ENCODE measurements at places on chromosomes 13 and 19.

DNA sequence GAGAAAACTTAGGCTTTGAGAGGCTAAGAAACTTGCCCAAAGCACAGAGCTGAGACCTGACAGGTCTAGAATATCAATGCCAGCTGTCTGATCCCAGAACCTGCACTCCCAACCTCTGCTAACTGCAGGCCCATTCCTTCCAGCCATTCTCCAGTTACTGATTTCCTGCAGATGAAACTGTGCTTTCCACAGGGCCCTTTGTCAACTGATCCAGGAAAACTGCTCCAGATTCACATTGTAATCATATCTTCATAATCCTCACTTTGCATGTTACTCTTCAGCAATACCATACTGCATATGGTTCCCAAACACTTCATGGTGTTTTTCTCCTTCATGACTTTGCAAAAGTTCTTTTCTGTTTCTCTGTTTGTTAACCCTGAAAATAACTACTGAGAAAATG is 100.6 kb downstream of the RAP2A start:
- no peak for DNase-seq

DNA sequence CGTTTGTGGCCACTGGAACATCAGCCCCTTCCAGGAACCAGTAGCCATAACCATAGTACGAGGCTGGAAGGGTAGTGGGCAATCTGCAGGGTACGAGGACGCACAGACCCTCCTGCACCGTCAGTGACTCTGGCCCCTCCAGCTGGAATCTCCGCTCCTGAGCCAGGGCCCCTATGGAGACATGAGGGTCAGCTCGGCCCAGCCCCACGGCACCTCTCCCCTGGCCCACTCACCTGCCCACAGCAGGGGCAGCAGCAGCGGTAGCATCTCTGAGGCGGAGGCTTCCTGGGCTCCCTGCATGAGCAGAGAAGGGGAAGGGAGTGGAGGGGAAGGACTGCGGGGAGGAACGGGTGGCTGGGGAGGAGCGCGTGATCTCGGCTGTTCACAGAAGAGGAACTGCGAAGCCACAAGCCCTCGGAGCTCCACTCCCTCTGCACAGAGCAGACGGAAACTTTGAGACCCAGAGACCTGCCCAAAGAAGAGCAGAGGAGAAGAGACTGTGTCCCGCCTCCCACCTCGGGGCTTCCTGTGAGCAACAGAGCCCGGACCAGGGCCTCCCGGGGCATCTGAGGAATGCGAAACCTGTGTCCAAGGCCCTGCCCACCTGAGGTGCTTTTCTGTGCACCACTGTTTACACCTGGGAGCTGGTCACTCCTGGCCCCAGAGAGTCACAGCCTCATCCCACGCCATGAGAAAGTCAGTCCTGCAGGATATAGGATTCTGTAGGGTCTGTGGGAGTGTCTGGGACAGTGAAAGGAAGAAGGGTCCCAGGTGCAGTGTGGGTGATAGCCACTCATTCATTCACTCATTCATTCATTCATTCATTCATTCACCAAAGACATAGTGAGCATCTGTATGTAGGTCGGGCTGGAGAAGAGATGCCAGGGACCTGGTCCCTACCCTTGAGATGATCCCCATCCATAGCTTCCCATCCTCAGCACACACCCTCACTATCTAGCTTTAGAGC is at the start of gene SIGLEC6:
Gene SIGLEC6 (minus strand): TSS at position 322 of the 967 bp plus-strand sequence. CDS start 22 bp downstream, at position 300.
- no peak for DNase-seq

DNA sequence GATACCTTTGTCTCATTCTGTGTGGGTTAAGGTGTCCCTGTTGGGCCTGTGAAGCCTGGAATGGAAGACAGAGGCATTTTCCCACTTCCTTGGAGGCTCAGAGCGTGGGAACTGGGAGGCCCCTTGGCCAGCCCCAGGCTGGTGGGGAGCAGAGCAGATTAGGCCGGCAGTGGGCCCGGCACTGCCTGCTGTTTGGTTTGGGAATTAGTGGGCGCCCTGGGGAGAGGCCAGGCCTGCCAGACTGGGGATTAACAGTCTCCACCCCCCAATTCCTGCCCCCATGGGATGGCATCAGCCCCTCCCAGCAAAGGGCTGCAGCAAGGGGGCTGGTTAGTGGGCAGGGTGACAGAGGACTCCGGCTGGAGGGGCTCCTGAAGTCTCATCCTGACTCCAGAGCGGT is 3.1 kb upstream of the BEST2 start:
- no peak for DNase-seq

DNA sequence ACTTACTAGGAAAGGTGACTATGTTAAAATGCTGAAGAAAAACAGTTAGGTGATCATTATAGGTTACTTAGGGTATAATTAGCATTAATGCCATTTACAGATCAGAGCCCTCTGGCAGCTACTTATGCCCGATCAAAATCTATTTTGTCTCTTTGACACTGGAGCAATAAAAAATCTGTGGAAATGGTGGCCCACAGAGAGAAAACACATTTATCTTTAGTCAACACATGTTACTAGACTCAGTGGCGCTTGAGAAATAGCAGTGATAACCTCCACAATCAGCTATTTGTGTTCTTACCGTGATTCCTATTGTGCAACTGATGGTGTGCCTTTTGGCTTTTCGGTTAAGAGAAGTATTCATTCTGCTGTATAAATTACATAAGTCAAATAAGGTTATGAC is 1519.6 kb downstream of the PCDH9 start:
- DNase-seq: no peak

DNA sequence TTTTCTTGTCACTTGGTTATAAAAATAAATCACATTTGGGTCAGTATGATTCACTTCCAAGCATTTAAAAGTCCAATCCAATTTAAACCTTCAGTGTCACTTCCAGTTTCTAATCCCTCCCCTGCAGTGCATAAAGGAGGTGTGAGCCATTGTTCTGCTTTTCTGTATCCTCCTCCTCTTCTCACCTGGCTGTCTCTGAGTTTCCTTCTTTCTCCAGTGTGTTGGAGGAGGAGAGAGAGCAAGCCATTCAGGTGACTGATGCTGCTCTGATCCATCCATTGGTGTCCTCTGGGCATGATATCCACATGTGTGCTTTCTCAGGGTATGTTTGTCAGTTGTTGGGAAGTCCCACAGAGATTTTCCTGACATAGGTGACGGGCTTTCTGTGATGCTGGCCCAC is 1.2 kb downstream of the NUDT15 start:
- no peak for DNase-seq

- no peak for DNase-seq
These were observed 21.6 kb upstream of the F2RL3 start for GRCh38 chr19:16867211-16867610.

DNA sequence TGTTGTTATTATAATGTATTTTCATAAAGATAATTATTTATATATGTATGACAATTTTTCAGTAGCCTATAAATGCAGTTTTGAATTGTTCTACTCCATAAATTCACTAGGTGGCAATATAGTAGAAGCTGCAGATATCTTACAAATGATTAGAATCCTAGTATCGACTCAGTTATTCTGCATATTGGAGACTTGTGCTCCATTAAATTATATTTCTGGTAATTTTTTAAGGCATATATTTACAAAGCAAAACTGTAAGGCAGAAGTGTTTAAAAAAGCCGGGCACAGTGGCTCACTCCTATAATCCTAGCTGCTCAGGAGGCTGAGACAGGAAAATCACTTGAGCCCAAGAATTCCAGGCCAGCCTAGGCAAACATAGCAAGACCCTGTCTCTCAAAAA is 58.7 kb downstream of the DPY19L3 start:
- DNase-seq: no peak

DNA sequence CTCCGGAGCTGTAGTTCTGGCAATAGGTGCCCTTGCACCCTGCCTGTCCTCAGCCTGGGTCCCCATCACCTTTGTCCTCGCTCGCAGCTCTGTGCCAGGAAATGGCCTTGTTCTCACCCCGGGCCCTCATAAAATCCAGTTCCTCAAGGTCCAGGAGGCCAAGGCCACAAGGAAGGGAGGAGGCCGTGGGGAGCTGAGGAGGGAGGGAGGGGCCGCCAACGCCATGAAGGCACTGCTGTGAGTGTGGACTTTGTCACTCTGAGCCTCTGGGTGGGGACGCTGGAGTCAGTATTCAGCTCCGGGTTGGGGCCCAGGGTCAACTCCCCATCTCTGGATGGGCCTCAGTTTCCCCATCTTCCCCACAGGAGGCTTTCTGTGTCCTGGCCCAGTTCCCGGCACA is 9.2 kb upstream of the GNA11 start:
- no peak for DNase-seq

DNA sequence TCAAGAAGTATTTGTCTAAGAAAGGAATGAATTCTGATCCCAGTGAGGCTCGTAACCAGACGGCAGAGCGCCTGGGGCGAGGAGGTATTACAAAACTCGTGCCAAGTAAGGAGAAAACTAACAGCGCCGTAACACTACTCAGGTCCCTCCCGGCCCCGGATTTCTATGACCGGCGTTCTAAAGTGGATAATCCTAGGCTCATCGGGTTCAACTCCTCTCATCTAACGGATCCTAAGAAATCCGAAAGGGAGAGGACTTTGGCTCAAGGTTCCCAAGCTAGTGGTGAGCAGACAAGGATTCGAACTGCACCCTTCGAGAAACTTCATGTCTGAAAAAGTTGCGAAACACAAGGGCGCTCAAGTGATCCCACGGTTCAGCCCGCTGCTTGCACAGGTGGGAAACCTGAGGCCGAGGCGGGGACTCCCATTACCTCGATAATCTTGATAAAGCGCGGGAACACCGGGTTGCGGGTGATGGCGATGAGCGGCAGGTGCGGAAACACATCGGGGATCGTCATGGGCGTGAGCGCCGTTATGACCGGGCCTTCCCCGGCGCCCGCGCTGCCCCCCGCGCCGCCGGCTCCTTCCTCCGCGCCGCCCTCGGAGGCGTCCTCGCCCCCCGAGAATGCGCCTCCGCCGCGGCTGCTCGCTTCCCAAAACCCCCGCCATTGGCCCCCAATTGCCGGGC is 529 bp downstream of the LONP1 start:
- DNase-seq: no peak

- no peak for DNase-seq
These were observed 11.2 kb downstream of the HAS1 start for GRCh38 chr19:51712461-51713081.
